ENCODE measurements at places on chromosomes 4 and X. TPM values are rescaled to one million over a fixed set of nuclear protein-coding genes. Genes with fewer than 3 reads are reported as not detected.

LEF1 gene
- total RNA-seq: 7.7 TPM

DNA sequence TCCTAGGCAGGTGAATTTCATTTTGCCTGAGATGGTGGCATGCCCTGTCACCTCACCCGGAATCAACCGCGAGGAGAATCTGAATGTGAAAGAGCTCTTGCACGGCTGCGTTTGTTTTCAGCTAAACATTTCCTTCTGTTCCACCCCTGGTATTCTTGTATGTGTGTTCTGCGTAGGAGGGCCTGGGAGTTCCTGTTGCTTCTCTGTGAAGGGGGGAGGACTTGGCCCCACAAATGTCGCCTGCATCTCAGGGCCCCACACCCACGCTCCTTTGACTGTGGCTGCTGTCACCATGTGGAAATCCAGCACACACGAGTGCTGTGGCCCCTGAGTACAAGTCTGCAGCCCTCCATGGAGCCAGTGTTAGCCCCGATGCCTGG is 45.8 kb upstream of the CLCN4 start:
- no peak for DNase-seq

DNA sequence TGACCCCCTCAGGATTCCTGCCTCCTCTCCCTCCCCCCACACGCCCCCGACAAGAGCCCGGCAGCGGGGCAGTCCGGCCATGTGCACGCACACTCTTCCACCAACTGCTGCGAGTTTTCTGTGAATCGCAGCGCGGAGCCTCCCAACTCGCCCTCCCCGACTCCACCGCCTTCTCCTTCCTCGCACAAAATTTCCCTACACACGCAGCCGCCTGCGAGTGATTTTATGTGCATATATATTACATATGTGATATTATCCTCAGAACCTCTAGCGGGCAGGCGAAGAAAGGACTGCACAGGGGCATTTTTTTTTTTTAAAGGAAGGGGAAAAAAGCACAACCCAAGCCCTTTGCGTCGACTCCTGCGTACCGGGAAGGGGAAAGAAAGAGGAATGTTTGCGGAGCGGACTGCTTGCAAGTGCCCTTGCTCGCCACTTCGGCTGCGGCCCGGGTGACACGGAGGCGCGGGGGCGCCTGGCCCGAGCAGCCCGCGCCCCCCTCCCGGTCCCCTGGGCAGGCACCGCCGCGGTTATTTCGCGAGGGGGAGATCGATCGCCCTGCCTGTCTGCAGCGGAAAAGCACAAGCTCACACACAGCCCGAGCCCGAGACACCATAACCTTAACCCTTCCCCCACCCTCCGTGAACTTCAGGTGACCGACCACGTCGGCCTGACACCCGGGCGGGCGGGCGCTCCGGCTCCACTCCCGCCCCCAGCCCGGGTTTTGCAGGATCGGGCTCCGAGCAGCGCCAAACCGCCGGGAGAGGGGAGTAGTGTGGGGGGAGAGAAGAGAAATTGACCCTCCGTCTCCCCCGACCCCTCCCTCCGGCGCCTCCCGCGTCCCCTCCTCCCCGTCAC is 2.3 kb downstream of the ZNF827 start:
- DNase-seq: peak; percentile 94

DNA sequence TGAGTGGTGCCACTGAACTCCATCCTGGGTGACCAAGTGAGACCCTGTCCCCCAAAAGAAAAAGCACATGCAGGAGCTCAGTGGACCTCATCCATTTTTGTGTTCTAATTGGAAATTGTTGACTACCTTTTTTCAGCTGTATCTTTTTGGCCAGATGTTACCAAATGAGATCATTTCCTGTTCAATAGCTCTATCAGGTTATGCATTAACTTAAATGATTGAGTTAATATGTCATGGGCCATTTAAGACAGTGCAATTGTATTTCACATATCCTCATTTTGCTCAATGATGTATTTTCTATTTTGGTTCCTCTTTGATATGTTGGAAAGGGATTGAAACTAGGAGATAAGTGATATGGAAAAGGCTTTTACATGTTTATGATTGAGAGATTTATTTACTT is 26.2 kb upstream of the RHOH start:
- DNase-seq: no peak

Data from osteoblast (primary cell).